CD8-positive, alpha-beta memory T cell (primary cell): ENCODE measurements at places on chromosomes 3 and 15.

- DNase-seq = no peak
Observed at GRCh38 chr3:149487598-149488197, 13.2 kb downstream of the TM4SF4 start.

GRCh38 chr3:36729204-36730056 lies 34.9 kb downstream of the DCLK3 start:
- DNase-seq = no peak

GRCh38 chr3:60809857-60810610 lies 441.2 kb downstream of the FHIT start:
- DNase-seq = no peak

DNA sequence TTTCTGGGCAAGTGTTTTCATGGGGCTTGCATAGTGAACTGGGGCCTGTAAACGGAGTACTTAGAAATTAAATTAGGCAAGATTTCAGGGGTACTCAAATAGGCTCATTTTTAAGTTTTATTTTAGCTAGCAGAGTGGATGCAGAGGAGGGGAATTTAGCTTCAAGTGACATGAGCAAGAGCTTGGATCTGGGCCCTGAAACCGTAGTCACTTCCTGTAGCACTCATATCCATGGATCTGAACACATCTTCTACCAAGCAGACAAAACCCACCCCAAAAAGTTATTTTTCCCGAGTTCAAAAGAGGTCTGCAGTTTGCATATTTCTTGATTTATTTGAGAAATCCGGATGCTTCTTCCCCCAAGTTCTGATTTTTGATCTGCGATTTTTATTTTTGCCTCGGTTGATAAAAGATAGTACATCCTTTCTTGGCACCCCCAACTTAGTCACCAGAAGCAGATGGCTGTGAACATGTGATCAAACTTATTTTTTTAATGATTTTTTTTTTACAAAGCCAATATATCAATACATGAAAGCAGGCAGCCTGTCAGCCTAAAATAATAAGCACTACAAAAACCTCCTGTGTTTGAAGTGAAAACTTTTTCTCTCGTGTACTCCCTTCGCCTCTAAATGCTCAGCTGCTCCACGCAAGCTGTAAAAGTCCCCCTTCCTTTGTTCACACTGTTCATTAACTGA lies 36.6 kb upstream of the STT3B start:
- DNase-seq = no peak

DNA sequence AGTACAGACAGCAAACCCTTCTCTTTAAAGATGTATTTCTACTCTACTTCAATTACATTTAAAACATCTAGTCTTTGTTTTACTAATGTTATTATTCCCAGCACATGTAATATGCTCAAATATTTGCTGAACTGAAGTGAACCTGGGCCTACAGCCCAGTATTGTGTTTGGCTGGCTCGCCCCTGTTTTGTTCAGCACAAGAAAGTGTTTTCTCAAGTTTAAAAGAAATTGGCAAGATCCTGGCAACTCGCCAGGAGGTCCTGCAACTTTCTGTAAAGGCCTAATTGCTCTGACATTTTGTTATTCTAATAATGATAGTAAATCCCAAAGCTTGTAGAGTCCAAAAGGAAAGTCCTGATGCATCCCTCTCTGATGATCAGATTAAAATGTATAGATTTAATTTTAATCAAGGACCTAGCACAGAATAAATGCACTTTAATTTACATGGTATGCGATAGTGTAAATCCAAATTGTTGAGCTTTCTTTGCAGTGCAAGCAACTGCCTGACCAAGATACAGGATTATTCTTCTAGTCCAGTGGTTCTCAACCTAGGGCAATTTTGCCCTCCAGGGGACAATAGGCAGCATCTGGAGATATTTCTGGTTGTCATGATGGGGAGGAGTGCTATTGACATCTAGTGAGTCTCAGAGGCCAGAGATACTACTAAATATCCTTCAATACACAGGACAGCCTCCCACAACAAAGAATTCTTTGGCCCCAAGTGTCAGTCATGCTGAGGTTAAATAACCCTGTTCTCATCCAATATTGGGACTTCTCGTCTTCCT lies 35.7 kb upstream of the TMOD3 start:
- DNase-seq = no peak

GRCh38 chr15:74619916-74620635 lies 4.4 kb downstream of the CLK3 start:
- DNase-seq = no peak

GRCh38 chr3:134147411-134147810 lies 103.2 kb downstream of the RYK start:
- DNase-seq = no peak

DNA sequence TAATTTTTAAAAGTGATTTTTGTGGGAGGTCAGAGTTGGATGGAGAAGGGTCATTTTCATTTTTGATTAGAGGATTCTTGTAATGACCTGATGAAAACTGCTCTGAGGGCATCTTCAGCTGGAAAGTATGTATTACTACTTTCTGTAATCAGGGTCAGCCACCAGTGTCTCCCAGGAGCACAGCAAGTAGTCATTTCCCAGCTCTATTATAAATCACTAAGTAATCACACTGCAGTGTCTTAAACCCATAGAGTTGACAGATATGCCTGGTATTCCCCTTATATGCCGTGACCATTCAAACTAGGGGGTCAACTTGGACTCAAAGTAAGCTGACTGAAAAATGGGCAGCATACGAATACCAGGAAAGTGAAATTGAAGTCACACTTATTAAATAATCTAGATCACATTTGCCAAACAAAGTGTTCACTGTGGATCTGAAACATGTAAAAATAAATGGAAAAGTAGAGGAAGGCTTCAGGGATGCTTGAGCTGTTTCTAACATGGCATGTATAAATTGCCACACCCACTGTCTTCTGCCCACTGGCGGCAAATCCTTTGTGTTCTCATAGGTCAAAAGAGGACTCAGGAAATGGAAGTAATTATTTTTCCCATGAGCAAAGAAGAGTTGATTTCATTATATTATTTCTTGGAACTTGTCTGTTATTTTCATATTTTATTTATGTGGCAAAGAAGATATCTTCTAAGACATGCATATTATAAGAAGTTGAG lies 105.7 kb downstream of the MBNL1 start:
- no peak for DNase-seq

GRCh38 chr3:129004639-129005295 lies 3.7 kb downstream of the EFCC1 start:
- DNase-seq = no peak

DNA sequence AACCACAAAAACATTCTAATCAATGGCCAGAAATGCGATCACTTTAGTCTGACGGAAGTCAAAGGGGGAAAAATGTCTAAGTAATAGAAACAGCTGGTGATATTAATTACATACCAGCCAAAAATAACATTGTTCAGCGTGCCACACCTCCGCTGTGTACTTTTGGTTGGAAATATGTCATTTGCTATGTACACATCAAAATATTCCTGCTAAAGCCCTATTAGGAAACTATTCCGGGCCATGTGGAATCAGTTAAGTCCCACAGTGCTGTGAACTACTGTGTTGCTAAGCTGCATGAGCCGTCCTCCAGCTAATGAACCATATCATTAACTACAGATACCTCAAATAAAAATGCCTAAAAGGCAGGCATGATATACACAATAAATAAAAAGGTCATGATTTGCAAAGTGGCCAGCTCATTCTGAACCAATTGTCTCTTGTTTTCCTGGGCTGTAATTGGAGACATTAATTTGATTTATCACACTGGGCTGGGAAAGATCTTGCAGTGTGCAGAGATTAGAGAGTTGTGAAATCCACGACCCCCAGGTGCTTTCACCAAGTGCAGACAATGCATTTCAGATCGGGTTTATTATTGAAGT lies 200.5 kb upstream of the LRTM1 start:
- DNase-seq = no peak

GRCh38 chr3:145197821-145198220 lies 963.2 kb downstream of the PLOD2 start:
- no peak for DNase-seq

DNA sequence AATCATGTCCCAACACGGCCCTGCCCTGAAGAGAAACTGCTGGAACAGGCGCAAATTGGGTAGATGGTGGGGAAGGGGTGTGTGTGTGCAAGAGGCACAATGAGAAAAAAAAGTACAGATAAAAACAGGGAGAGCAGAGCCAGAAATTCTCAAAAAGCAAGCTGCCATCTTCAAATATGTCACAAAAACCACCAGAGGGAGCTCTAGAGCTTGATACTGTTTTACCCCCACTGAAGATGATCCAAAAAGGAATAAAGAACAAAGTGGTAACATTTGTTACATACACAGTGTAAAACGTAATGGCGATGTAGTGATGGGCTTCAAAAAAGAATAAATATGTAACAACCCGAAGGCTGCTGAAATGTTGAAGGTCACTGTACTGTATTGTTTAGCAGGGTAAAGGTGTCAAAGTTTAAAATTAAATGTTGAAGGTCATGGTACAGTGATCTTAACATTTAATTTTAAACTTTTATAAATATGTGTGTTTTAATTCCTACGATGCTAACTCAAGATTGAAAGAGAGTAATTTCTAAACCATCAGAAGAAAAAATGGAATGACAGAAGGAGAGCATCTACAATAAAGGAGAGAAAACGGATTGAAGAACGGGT lies 6.0 kb downstream of the SNRPA1 start:
- DNase-seq = no peak

DNA sequence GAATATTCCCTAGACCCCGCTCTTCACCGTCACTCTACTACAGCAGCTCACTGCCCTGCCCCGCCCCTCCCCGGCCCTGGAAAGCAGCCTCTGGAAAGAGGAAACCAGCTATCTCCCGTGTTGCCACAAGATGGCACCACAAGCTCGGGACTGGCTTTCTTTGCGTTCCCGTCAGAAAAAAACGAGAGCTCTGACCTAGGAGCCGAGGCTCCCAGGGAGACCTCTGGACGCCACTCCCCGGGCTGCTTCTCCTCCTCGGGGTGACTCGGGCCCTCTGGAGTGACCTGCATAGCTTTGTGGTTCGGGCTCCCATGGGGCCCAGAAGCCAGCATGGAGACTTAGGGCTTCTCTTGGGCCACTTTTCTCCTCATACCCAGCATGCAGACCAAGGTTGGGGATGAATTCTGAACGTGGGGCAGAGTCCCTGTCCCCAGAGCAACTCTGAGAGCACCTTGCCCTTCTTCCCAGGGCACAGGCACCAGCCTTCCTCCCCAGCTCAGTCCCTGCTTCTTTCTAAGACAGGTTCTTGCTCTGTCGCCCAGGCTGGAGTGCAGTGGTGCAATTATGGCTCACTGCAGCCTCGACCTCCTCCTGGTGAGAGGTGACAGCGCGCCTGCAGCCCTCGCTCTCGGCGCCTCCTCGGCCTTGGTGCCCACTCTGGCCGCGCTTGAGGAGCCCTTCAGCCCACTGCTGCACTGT lies 19.0 kb downstream of the STOML1 start:
- DNase-seq = peak; percentile 81

- DNase-seq = no peak
Observed at GRCh38 chr3:50580683-50581458, 11.5 kb downstream of the HEMK1 start.

DNA sequence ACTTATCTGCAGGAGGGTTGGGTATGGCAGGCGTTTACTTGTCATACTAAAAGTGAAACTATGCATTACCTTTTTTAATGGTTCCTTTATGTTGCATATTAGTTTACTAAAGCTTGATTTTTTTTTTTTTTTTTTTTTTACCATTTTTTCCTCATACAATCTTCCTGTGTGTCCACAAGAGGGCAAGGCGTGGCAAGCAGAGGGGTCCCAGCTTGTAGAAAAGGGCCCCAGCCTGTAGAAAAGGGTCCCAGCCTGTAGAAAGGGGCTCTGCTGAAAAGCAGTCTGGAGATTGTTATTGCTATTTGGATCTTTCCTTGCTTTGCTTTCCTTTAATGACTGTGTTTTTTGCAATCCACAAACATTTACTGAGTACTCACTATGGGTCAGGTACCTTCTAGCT lies 21.9 kb downstream of the MKRN2 start:
- no peak for DNase-seq

- DNase-seq = no peak
Observed at GRCh38 chr15:51198701-51199232, 104.1 kb upstream of the TNFAIP8L3 start.

DNA sequence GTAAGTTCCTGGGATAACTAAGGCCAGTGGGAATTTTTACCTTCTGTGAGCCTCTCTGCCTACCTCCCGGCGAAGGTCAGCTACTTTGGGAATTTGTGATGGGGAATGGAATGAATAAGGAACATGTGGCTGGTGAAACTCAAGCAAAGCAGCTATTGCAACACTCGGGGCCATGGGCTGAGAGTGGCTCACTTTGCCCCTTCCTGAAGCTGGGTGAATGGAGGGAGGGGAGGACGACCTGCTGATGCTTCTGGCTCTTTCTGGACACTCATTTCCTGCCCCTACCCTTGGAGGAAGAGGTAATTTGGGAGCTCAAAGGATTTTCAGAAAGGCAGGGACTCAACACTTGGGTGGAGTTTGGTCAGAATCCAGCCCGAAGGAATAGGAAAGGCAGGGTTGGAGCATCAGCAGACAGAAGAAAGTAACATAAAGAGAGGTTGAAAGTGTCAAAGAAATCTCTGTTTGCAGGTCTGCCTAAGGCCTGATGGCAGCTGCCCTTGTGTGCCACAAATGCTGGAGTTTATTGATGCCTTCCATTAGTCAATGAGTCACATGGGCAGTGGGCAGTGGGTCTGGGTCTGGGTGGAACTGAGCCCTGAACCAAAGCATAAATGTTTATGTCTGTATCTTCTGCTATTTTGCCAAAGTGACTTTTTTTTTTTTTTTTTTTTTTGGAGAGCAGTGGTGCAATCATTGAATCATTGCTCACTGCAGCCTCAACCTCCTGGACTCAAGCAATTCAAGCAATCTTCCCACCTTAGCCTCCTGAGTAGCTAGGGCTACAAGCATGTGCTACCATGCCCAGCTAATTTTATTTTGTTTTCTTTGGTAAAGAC lies 12.4 kb downstream of the LAMP3 start:
- DNase-seq = no peak

DNA sequence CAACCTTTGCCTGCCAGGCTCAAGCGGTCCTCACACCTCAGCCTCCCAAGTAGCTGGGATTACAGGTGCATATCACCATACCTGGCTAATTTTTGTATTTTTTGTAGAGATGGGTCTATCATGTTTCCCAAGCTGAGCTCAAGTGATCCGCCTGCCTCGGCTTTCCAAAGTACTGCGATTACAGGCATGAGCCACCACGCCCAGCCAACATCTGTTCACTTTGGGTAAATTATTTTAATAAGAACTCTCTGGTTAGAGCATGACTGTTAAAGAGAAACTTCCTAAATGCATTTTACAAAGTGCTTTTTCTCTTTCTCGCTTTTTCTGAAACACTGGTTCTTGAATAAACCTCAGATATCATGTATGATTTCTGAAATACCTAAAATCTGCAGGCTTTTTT lies 172.5 kb downstream of the PTPRG start:
- no peak for DNase-seq

- no peak for DNase-seq
Observed at GRCh38 chr3:123552095-123552714, 32.6 kb downstream of the HACD2 start.
